ENCODE measurements at places on chromosomes 1 and 21.

DNA sequence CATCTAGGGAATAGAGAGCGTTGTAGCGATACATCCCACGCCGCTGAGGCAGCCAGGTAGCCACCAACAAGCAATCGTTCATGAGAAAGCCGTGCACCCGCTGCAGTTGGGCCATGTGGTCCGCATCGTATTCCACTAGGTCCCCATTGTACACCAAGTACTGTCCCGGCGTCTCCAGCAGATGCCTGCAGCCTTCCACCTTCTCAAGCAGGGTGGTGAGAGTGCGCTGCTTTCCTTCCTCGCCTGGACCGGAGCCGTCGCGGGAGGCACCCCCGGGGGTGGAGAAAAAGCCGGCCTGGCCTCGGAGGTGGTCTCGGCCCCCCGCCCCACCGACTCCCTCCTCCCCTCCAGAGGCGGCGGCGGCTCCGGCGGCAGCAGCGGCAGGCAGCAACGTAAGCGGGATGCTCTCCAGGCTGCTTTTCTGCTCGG, 595 bp downstream of the EXOC8 start:
- no peak for DNase-seq

GRCh38 chr1:213376862-213377372, 325.9 kb downstream of the RPS6KC1 start:
- DNase-seq, result no peak

GRCh38 chr1:205247130-205247921, 19.6 kb downstream of the TMCC2 start:
- no peak for DNase-seq

GRCh38 chr1:51487628-51488027, 31.4 kb downstream of the EPS15 start:
- no peak for DNase-seq

- peak; percentile 19 for DNase-seq
These were observed at the start of gene VANGL1 for GRCh38 chr1:115641762-115642167. VANGL1 (plus strand) TSS chr1:115641970; CDS start chr1:115651414, 9,444 bp downstream.

GRCh38 chr1:97816927-97817326, 103.9 kb downstream of the DPYD start:
- no peak for DNase-seq

GRCh38 chr21:42613756-42614155, 39.7 kb upstream of the PDE9A start:
- DNase-seq, result no peak

DNA sequence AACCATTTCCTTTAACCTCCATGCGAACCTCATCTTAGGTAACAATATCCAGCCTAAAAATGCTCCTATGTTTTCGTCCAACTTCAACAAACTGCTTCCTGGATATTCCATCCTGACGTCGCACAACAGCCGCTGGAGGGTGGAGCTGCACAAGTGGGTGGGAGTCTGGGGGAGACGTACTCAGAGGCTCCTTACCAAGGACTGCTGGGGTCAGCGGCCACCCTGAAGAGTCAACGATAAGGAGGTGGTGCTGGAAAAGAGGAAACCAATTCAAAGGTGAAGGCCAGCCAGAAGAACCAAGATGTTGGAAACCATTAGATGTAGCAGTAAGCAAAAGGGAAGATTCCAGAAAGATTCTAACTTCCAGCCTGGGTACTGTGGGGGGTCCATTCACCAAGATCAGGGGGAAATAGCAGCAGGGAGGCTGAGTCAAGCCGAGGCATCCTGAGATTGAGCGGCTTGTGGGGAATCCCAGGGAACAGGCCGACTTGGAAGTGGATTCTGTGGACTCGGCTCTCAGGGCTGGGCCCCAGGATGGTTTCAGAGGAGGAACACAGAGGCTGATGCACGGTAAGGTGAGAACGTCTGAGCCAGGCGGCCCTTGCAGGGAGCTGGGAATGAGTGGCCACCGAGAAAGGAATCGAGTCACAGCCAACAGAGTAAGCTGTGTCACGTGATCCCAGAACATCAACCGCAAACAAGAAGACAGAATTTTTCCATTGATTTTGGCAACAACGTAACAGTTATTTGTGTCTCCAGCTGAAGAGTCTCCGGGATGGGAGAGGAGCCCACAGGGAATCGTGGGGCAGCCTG, 375.7 kb downstream of the NPHP4 start:
- no peak for DNase-seq

GRCh38 chr21:24881506-24881905, 725.8 kb downstream of the MRPL39 start:
- DNase-seq, result no peak

DNA sequence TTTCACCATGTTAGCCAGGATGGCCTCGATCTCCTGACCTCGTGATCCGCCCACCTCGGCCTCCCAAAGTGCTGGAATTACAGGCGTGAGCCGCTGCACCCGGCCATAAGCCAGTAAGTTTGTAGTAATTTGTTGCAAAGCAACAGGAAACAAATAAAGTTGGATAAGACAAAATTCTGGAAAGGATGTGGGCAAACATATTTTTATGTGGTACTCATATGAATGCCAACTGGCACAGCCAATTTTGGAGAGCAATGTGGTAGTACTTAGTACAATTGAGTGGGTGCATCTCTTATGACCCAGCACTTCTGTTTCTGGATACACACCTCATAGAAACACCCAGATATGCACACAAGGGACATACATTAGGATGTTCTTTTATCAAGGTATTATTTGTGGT, 8.4 kb upstream of the IL12RB2 start:
- no peak for DNase-seq

GRCh38 chr1:67636146-67636545, 48.9 kb upstream of the GADD45A start:
- DNase-seq, result no peak

GRCh38 chr1:202317941-202318925, 23.5 kb downstream of the UBE2T start:
- no peak for DNase-seq

DNA sequence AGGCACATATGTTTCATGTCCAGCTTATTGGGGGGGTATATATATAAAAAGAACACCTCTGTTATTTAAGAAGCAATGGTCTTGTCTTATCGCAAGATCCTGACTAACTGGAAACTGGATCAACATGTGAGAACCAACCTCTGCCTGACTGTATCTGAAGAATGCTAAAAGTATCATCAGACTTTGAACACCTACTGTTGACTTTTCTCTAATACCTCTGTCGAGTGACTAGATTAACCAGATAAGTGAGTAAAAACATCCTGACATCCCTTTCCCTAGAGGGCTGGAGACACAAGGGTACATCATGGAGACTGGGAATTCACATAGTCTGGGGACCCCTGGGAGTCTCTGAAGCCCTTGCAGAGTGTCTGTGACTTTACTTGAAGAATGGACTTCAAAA, 26.3 kb upstream of the PIGC start:
- no peak for DNase-seq

Data from CD4-positive, alpha-beta T cell treated with Interleukin-15 for 4 hours (primary cell).